AG09309 (cell line): ENCODE measurements at places on chromosomes 11 and 22.

DNA sequence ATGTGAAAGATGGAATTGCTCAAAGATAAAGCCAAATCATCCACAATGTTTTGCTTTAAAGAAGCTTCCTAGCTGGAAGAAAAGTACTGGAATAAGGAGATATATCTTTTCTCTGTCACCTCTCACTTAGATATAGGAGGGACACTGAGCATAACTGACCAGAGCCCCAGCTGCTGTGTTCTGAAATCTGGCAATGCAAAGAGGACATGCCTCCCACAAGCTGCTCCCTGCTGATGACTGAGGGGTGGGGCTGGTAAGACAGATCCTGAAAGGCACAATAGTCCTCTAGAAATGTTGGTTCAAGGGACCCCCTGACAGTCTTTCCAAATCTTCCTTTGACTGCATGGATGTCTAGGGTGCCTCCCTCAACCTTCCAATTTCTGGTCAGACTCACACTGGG lies 67.0 kb downstream of the SC5D start:
- DNase-seq, result no peak

DNA sequence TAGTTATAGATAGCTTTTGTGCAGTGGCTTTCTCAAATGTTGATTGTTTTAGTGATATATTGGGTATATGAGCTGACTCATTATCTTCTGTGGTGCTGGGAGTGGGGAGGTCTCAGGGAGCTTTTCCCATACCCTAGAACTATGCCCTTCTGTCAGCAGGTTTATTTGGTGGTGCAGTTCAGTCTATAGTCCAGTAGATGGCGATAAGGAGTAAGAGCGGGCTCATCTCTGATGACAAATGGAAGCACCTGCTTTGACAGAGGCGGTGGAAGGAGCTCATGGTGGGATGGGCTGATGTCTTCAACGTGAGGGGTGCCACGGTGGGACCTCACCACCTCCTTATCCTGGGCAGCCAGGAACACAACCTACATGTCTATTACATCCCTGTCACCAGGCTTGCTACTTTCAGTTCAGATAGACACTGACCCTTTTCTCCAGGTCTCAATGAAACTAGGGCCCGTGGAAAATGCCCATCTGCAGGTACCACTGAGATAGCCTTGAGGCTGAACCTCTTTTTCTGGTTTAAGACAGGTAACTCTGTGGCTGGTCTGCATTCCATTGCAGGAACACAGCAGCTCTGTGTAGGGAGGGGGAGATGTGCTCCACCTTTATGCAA lies 13.0 kb upstream of the OR6A2 start:
- DNase-seq, result no peak

- DNase-seq, result no peak
Observed at GRCh38 chr11:41963406-41963805, 504.0 kb upstream of the LRRC4C start.

DNA sequence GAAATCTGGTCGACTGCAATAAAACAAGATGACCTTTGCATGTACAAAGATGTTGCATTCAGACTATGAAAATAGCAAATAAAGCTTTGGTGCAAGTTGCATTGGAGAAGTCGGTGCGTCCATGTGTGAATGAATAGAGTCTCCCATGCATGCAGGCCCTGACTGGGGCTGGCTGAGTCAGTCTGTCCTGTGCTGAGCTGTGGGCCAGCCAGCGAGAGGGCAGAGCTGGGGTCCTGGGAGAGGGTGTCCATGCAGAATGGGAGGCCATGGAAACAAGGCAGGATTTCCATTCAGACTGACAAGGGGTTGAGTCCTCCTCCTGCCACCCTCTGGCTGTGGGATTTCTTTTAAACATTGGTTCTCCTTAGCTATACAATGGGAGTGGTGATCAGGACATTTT lies 2.3 kb upstream of the CRYBB3 start:
- no peak for DNase-seq

- peak; percentile 40 for DNase-seq
Observed at GRCh38 chr11:78079232-78080083, at the start of gene NDUFC2. NDUFC2 (minus strand) TSS chr11:78079862; CDS start chr11:78079744, 118 bp downstream.

DNA sequence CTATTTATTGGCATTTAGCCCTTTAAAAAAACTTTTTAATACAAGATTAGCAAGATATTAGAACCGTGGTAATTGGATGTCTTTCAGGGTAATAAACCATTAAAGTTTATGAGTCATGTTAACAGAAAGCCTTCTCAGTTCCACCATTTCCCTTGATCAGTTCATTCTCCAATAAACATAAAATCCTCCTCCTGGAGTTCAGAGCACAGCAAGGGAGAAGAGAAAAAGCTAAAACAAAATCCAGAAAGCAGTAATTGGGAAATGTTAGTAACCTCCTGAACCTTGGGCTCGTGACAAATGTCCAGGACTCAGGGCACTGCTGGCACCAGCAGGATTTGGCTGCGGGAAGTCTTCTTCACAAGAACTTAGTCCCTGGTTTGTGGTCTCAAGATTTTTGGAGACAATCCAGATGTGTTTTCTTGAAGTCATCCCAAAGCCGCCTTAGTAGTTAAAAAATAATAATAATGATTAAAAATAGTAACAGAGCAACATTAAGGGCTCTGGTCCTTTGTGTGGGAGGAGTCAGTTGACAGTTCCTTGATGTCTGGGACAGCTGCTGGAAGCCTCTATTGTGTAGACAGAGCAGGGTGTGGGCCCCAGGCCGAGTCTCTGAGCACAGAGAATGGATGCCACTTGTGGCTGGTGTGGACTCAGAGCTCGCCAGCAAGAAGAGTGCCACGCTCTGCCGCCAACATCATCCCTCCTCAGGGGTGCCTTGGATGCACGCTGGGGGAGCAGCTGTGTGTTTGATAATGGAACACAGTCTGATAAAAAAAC lies 43.4 kb upstream of the PITPNB start:
- no peak for DNase-seq

GRCh38 chr11:45089676-45090499 lies 56.6 kb upstream of the PRDM11 start:
- no peak for DNase-seq

DNA sequence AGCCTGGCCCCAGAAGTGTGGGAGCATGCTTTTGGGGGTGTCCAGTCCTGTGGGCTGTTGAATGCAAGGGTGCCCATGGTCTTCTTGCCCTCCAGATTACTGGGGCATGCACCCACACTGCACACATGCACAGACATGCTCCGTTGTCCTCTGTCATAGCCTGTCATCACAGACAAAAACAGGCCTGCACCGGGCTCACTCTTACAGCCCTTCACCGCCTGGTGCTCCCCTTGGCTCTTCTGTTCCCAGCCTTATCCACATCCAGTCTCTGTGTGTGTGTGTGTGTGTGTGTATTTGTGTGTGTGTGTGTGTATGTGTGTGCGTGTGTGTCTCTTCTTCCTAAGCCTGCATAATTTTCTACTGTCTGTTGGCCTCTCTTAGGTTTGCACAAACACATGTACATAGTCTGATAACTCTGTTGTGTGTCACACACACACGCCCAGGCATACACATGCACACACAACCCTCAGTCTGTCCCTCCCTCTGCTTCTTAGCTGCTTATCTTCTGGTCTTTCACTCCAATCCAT lies 23.4 kb upstream of the NECTIN1 start:
- DNase-seq, result no peak

GRCh38 chr11:35337136-35337913 lies 82.0 kb downstream of the SLC1A2 start:
- DNase-seq, result peak; percentile 97

DNA sequence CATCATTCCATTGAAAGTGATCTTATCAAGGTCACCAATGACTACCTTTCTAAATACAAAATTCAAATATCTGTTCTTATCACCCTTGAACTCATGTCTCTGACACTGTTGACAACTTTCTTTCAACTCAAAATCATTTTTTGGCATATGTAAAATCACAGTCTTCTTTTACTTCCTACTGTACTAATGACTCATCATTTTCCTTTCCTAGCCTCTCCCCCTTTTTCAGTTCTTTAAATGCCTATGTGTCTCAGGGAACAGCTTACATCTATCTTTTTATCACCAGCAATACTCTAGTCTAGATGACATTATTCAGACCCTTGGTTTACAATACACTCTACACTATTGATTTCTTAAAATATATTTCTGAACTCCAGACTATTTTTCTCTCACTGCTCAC lies 2220.7 kb upstream of the RAG2 start:
- DNase-seq, result no peak

GRCh38 chr11:135036488-135037297 lies 624.7 kb upstream of the B3GAT1 start:
- DNase-seq, result no peak

DNA sequence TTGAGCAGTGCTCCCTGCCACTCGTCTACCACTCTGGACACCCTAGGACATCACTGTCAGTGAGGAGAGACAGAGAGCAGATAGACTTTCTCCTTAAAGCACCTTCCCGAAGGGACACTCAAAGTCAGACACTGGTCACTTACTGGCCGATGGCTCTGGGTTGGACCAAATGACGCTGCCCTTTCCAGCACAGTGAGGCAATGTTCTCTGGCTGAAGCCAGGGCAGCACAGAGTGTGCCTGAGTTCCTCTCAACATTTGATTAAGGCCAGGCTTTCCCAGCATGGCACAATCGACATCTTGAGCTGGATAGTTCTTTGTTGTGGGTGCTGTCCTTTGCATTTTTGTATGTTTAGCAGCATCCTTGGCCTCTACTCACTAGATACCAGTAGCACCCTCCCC lies 206.2 kb downstream of the CSNK2A3 start:
- no peak for DNase-seq

GRCh38 chr11:108787105-108787504 lies 122.2 kb downstream of the DDX10 start:
- no peak for DNase-seq

- peak; percentile 7 for DNase-seq
Observed at GRCh38 chr22:23591201-23591791, 11.2 kb upstream of the IGLL1 start.

DNA sequence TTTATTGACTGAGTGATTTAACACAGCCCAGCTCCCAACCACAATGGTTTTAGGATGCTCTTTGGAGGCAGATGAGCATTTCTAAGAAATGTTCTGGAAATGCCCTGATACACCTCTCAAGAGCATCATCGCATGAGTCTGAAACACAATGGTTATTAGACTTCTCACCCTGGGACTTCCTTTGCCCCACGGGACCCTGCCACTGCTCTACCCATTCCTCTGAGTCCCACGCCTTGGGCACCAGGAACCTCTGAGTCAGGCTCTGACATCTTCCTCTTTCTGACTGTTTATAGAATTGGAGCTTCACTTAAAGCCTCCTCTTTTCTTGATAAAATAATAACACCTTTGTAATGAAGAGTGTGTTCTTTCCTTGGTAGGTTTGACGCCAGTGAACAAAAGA lies 85.6 kb upstream of the PARVA start:
- no peak for DNase-seq

DNA sequence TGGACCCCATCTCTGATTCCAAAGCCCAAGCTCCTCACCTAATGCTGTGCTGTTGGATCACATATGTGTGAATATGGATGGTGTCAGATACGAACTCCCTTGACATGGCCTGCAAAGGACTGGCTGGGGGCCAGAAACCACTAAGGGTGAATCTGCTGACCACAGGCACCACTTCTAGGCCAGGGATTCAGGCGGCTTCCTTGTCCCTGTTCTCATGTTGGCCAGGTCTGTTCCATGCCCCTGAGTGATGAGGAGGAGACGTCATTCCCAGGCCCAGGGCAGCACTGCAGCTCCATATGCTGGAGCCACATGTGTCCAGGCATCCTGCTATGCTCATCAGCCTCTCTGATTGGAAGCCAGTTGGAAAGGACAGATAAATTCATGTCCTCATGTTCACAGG lies 130.0 kb upstream of the BDNF start:
- no peak for DNase-seq

GRCh38 chr11:44879432-44879831 lies 71.3 kb downstream of the TP53I11 start:
- no peak for DNase-seq

GRCh38 chr11:112817376-112817775 lies 143.8 kb upstream of the NCAM1 start:
- no peak for DNase-seq

DNA sequence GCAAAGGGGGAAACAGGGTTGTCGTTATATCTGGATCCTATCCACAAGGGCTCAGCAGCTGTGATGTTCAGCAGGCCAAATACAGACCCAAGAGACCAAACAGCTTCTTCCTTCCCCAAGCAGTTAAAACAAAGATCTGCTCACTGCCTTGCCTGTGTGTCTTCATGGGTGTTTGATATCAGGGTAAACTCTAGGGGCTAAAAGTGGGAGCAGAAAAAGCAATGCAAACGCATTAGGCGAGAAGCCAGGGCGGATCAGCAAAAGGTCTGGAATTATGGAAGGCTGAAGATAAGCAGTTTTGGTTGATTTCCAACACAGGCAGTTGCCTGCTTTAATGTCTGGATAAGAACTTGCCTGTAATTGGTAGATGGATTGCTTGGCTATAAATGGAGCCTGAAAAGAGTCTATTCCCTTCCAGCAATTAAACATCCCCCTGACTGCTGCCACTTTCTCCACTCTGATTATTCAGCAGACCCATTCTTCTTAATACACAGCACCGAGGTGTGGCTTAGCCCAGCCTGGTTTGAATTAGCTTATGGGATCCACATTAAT lies 126.3 kb downstream of the COMMD9 start:
- DNase-seq, result no peak

DNA sequence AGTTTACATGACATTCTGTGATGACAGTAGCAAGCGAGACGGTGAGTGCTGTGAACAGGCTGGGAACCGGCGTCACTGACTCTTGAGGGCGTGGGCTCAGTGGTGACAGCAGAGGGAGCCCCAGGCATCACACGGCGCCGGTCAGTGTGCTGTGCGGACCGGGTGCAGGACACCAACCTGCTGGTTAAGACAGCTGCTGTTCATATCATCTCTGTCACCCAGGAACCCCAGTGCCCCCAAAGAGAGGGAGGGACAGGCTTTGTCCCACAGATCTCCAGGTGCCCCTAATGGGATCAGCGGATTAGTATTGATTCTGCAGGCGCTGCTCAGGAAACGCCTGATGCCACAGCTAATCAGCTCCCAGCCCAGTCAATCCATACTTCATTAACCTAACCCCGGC lies 18.4 kb downstream of the B3GAT1 start:
- no peak for DNase-seq

DNA sequence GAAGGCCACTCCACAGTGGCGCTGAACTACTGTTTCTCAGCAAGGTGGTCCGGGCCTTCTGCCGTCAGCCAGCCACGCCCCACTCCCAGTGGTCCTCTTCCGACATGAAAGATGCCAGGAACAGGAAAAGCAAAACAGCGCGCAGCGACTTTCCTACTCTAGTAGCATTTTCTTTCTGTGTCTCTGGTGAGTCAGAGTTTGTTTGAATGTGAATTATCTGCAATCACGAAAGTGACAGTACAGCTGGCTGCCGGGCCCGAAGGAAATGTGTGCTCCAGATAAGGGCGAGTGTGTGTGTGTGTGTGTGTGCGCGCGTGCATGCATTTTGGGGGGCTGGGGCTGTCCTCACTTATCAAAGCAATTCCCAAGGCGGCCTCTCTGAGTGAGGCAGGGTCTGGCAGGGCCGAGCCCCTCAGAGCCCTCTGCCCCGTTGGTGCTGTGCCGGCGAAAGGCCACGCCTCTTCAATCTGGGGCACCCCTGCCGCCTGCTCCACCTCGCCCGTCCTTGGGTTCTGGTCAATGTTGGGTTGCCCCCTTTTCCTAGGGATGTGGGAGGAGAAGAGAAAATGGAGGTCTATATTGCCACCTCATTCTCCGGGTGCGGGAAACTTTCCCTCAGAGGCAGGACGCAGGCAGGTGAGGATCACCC lies 288.5 kb downstream of the KIRREL3 start:
- DNase-seq, result no peak
